ENCODE measurements at places on chromosomes 6 and 20. TPM values are rescaled to one million over a fixed set of nuclear protein-coding genes. Genes with fewer than 3 reads are reported as not detected.

DNA sequence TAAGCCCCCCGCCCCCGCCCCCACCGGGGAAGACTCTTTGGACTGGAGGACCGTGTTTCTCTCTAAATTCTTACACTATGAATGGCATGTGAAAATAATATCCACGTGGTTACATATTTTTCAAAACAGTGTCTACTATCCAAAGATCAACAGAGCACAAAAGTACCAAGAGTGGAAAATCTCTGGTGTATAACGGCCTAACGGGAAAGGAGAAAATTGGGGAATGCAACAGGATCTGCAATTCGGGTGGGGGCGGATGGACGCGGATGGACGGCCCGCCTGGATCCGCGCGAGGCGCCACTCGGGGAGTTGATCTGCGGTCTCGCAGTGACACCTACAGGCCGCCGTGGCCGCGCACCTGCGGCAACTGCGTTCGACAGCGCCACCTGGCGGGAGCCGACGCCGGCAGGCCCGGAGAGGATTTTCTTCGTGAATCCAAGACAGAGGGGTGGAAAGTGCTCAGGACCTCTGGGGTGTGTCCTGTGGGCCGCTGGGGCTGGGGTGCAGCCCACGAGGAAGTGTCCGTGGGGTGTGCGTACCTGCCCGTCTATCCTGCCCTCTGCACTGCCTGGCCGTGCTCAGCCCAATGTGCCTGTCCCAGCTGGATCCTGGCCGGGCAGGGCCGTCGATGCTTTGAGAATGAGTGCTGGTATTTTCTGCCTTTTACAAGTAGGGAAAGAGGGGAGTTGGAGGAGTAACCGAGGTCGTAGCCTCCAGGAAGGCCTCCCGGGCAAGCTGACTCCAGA is 18.6 kb downstream of the ANKRD60 start:
- H3K36me3 ChIP-seq, result no peaks in the 10 kb centered on the region
- H3K4me1 ChIP-seq, result no peaks in the 10 kb centered on the region
- H3K27ac ChIP-seq, result no peak overlapping the region
- H3K27me3 ChIP-seq, result peaks cover 8% of the 10 kb centered on the region
- peak; percentile 94 for DNase-seq

DNA sequence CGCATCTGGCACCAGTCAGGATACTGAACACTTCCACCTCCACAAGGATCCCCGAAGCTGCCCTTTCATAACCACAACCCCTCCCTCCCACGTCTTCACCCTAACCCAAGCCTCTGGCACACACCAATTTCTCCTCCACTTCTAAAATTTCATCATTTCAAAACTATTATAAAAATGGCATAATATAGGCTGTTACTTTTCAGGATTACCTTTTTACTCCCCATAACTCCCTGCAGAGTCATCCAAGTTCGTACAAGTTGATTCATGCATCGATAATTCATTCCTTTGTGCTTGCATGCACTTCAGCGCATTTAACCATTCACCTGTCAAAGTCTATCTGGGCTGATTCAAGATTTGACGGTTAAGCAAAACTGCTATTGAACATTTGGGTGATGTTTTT is 30.6 kb upstream of the LY86 start:
- DNase-seq, result no peak
- peaks cover 42% of the 10 kb centered on the region for H3K4me1 ChIP-seq
- H3K27ac ChIP-seq, result no peak overlapping the region
- no peak overlapping the region for H3K4me3 ChIP-seq
- H3K27me3 ChIP-seq, result peaks cover 5% of the 10 kb centered on the region

GRCh38 chr6:109021870-109022269 is 72.8 kb downstream of the SESN1 start:
- peaks cover 14% of the 10 kb centered on the region for H3K4me1 ChIP-seq
- H3K27me3 ChIP-seq, result no peaks in the 10 kb centered on the region
- H3K4me3 ChIP-seq, result no peak overlapping the region

DNA sequence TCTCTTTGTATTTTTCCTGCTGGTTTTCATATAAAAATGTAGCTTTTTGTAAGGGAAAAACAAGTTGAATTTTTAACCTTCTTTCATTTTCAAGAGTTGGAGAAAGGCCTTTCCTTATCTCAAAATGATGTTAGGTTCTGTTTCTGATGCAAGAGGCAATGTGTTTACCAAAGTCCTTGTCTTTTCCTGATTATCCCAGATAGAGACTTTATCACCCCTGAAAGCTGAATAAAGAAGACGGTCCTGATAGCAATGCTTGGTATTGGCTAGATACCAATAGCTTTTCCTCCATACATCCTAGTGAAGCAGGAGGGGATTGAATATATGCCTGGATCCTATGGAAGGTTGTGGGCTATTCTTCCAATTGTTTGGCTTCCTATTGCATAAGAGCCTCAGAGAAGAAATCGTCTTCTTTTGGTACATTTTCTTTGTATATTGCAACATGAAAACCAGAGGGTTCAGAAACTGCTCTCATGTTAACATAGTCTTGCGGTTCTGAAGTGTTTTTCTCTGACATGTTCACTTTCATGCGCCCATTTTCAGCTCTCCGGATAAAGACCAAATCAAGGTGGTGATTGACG is 5.5 kb downstream of the PNLDC1 start:
- no peaks in the 10 kb centered on the region for H3K27me3 ChIP-seq
- H3K27ac ChIP-seq, result no peak overlapping the region
- no peak overlapping the region for H3K4me3 ChIP-seq
- peaks cover 2% of the 10 kb centered on the region for H3K36me3 ChIP-seq

- DNase-seq, result no peak
- no peaks in the 10 kb centered on the region for H3K4me1 ChIP-seq
- H3K27ac ChIP-seq, result no peak overlapping the region
- no peak overlapping the region for H3K4me3 ChIP-seq
- no peaks in the 10 kb centered on the region for H3K27me3 ChIP-seq
Measured at GRCh38 chr20:42936482-42936881, 253.2 kb downstream of the PTPRT start.

DNA sequence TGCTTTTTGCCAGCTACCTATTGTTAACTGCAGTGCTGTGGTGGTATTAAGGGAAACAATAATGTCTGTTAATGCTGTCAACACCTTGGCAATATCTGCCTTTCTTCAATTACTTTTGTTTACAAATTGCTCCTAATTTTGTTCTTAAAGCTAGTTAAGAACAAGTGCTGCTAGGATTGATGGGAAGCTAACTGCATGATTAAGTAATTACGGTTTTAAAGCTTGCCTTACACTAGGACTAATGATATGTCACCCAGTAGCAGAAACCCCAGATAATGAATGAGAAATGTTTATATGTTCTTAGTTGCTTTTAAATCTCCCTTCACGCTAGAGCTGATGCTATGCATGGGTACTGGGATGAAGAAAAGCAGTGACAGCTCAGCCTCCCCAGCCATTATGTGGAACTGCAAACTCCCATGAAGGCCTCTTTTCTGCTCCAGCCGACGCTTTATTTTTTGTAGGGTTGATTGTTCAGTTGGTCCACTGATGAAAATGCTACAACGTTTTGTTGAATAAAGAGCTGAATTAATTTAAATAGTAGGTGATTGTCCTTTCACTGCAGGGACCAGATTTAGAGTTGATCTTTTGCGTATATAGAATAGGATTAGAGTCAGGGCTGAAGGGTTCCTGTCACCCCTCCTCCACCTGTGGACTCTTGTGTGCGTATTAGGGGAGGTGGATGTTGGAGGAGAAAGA is 610.5 kb downstream of the TFAP2B start:
- no peaks in the 10 kb centered on the region for H3K27me3 ChIP-seq
- H3K36me3 ChIP-seq, result no peaks in the 10 kb centered on the region
- no peaks in the 10 kb centered on the region for H3K4me1 ChIP-seq
- H3K4me3 ChIP-seq, result no peak overlapping the region

DNA sequence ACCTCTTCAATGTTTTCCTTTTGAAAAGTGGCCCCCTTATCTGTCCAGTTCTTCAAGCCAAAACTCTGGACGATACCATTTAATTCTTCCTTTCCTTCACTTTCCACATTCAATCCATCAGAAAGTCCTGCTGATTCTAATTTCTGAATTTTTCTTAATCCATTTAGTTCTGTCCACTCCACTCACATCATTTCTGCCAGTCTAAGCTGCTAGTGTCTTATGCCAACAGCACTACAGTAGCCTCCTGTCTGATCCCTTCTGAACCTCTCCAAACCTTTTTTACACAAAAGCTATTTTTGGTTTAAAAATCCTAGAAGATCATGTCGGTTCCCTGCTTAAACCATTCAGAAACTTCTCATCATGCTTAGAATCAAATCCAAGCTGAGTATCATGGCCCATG is 24.5 kb upstream of the SNAP25 start:
- H3K4me3 ChIP-seq, result no peak overlapping the region
- H3K4me1 ChIP-seq, result no peaks in the 10 kb centered on the region
- H3K36me3 ChIP-seq, result no peaks in the 10 kb centered on the region
- no peaks in the 10 kb centered on the region for H3K27me3 ChIP-seq
- H3K27ac ChIP-seq, result no peak overlapping the region

DNA sequence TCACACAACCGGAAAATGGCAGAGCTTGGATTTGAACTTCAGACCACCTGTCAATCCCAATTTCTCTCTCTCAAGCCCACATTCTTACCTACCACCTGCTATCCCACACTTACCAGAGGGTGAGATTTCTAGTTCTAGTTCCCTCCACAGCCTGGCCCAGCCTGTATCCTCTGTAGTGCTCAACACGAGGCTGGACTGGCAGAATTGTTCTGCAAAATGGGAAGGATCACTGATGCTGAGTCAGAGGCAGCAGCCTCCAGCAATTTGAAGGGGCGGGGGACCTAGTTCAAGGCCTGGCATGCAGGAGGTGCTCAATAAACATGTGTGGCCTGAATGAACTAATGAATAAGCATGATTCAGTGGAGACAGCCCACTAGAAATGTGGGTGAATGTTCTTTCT is 53.6 kb upstream of the TTPAL start:
- peaks cover 10% of the 10 kb centered on the region for H3K27me3 ChIP-seq
- no peaks in the 10 kb centered on the region for H3K36me3 ChIP-seq
- no peak overlapping the region for H3K27ac ChIP-seq
- no peaks in the 10 kb centered on the region for H3K4me1 ChIP-seq

GRCh38 chr6:52162940-52163908 is 23.0 kb upstream of the IL17A start:
- H3K4me3 ChIP-seq, result no peak overlapping the region
- H3K27ac ChIP-seq, result no peak overlapping the region
- H3K36me3 ChIP-seq, result no peaks in the 10 kb centered on the region
- peaks cover 43% of the 10 kb centered on the region for H3K27me3 ChIP-seq

- no peaks in the 10 kb centered on the region for H3K36me3 ChIP-seq
- DNase-seq, result no peak
- H3K27ac ChIP-seq, result no peak overlapping the region
Measured at GRCh38 chr20:19308146-19308545, 95.7 kb downstream of the SLC24A3 start.

- no peaks in the 10 kb centered on the region for H3K27me3 ChIP-seq
- H3K4me1 ChIP-seq, result peaks cover 18% of the 10 kb centered on the region
- DNase-seq, result no peak
- no peak overlapping the region for H3K27ac ChIP-seq
Measured at GRCh38 chr6:47247227-47247797, 62.4 kb downstream of the TNFRSF21 start.

DNA sequence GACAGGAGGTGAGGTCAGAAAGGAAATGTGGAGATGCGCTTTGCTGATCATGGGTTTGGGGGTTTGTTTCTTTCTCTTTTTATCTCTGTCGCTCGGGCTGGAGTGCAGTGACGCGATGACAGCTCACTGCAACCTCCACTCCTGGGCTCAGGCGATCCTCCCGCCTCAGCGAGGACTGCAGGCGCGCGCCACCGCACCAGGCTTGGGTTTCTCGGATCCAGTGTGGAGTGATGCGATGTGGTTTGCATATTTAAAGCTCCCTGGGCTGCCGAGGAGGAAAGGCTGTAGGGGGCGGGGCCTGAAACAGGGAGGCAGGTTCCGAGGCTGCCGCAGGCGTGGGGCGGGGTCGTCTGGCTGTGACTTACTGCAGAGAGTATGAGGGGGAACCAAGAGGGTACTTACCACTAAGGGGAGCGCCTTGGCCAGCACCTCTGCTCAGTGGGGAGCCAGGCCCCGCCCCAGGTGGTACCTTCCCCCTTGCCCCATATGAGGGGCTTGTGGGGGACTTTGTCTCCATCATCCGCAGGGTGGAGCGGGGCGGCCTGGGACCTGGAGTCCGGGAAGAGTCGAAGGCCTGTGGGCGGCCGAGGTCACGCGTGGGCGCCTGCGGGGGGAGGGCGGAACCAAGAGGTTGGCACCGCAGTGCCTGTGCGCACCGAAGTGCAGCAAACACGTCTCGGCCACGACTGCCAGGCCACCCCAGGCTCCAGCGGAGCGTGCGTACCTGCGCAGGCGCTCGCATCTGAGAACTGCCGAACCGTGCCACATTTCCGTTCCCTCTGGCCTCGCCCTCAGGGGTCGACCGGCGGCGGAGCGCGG is 12.7 kb upstream of the BAK1 start:
- peak overlapping the region; percentile 72 for H3K4me3 ChIP-seq
- peak overlapping the region; percentile 72 for H3K27ac ChIP-seq
- peak; percentile 66 for DNase-seq
- H3K36me3 ChIP-seq, result no peaks in the 10 kb centered on the region

DNA sequence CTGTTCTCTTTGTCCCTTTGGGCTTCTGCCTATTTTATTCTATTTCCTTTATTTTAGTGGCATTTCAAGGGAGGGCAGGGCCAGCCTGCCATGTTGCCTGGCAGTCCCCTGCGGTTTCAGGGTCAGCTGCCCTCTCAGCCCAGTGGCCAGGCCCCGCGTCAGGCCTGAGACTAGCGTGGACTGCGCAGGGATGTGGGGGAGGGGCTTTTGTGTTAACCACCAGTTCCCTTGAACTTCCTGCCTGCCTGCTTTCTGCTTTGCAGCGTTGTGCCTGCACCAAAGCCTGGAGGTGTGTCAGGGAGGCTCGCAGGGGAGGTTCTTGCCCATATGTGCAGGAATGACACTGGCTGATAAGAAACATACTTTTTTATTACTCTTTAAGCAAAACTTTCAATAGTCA is 157.6 kb downstream of the SLC35B3 start:
- no peak overlapping the region for H3K27ac ChIP-seq
- no peaks in the 10 kb centered on the region for H3K36me3 ChIP-seq
- no peaks in the 10 kb centered on the region for H3K27me3 ChIP-seq
- H3K4me3 ChIP-seq, result no peak overlapping the region
- peaks cover 6% of the 10 kb centered on the region for H3K4me1 ChIP-seq

DNA sequence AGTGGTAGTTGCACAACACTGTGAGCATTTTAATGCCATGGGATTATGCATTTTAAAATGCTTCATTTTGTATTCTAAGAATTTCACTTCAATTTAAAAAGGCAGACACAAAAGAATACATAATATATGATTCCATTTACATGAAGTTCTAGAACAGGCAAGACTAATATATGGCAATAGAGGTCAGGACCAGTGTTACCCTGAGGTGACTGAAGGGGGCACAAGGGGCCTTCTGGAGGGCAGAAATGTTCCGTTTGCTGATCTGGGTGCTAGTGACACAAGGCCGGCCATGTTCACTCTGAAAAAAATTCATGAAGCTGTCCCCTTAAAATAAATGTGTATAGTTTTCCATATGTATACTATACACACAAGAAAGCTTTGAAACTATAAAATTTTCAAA is 28.5 kb downstream of the TASP1 start:
- DNase-seq, result no peak
- H3K4me1 ChIP-seq, result peaks cover 1% of the 10 kb centered on the region
- H3K4me3 ChIP-seq, result no peak overlapping the region
- H3K27me3 ChIP-seq, result no peaks in the 10 kb centered on the region
- H3K27ac ChIP-seq, result no peak overlapping the region

GRCh38 chr20:16392346-16392745 is 180.9 kb downstream of the KIF16B start:
- no peak overlapping the region for H3K27ac ChIP-seq
- no peaks in the 10 kb centered on the region for H3K4me1 ChIP-seq
- no peaks in the 10 kb centered on the region for H3K36me3 ChIP-seq
- H3K4me3 ChIP-seq, result no peak overlapping the region

The KCNK16 gene
- total RNA-seq, result not detected

The L3MBTL1 gene
- 10.6 TPM for total RNA-seq

The PRDM13 gene
- not detected for total RNA-seq

The RBPJL gene
- not detected for total RNA-seq

The APOM gene
- total RNA-seq, result 3.1 TPM

The ZBP1 gene
- total RNA-seq, result 27.5 TPM

The HLA-DRB1 gene
- total RNA-seq, result 12.1 TPM

The TRIM15 gene
- not detected for total RNA-seq

Data from activated naive CD8-positive, alpha-beta T cell treated with anti-CD3 and anti-CD28 coated beads, Interleukin-2, amount 10 ng/mL, durations not matched to agents 7 days and 5 days (primary cell).